ENCODE measurements at places on chromosomes 6 and 20. TPM values are rescaled to one million over a fixed set of nuclear protein-coding genes. Genes with fewer than 3 reads are reported as not detected.

HLA-E gene
- polyA plus RNA-seq: 168 TPM

FKBP1C gene
- polyA plus RNA-seq: 0.58 TPM

DNA sequence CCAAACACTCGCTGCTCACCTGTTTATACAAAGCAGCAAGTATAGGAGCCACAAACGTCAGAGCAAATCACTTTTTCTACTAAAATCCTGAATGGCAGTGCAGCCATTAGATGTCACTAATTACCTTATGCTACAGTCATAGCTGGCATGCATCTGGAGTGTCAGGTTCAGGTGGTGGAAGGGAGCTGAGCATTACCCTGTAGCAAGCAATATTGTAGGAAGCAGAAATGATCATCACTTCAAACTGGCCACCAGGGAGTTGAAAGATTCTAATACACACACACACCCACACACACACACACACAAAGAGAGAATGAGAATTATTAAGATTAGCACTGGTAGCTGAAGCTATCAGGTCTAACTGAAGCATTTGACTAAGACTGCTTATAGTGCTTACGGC lies 75.8 kb downstream of the EFHC1 start:
- H3K4me3 ChIP-seq: no peak overlapping the region
- no peak overlapping the region for H3K27ac ChIP-seq
- no peaks in the 10 kb centered on the region for H3K27me3 ChIP-seq
- H3K4me1 ChIP-seq: peaks cover 23% of the 10 kb centered on the region
- no peaks in the 10 kb centered on the region for H3K36me3 ChIP-seq

- no peak overlapping the region for H3K4me3 ChIP-seq
- H3K27me3 ChIP-seq: no peaks in the 10 kb centered on the region
- H3K27ac ChIP-seq: no peak overlapping the region
- no peak for DNase-seq
- H3K36me3 ChIP-seq: no peaks in the 10 kb centered on the region
Measured at GRCh38 chr20:19254956-19255355, 42.5 kb downstream of the SLC24A3 start.

DNA sequence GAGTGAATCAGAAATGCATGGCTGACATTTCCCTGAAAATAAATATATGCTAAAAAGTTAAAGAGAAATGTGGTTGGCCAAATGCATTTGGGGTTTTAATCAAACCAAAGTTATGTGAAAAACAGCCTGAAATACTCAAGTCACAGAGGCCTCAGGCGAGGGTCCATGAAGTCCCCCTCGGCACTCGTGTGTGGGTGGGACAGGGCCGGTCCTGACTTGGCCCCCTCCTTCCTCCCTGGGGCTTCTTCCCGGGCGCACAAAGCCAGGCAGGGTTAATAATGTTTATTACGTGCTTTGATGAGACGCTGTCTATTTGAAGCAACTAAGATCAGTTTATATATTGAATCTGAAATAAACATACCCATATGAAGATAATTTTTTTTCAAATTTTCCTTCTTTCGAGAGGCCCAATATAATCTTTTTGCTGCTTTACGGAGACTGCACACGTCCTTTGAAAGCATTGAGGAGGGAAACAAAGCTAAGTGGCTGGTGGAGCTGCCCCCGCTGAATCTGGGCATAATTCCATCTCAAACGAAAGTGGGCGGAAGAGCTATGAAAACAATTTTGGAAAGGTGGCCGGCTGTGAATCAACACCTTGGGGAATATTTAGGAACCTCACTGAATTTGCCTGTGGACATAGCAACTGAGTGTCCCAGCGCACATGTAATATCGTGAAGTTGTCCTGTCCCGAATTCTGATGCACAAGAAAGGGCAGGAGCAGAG lies 55.8 kb upstream of the SMOC2 start:
- no peak overlapping the region for H3K4me3 ChIP-seq
- no peaks in the 10 kb centered on the region for H3K4me1 ChIP-seq
- H3K27ac ChIP-seq: no peak overlapping the region
- H3K27me3 ChIP-seq: no peaks in the 10 kb centered on the region
- DNase-seq: no peak

- no peak overlapping the region for H3K4me3 ChIP-seq
- DNase-seq: no peak
- no peaks in the 10 kb centered on the region for H3K36me3 ChIP-seq
- H3K27me3 ChIP-seq: no peaks in the 10 kb centered on the region
- peak overlapping the region; percentile 62 for H3K27ac ChIP-seq
Measured at GRCh38 chr6:89311530-89311852, 3.6 kb downstream of the GABRR2 start.

- no peak for DNase-seq
- no peaks in the 10 kb centered on the region for H3K36me3 ChIP-seq
- no peak overlapping the region for H3K4me3 ChIP-seq
- H3K27ac ChIP-seq: no peak overlapping the region
Measured at GRCh38 chr6:23535101-23535500, 590.9 kb upstream of the NRSN1 start.

GRCh38 chr6:39958947-39959346 lies 24.7 kb upstream of the MOCS1 start:
- H3K36me3 ChIP-seq: no peaks in the 10 kb centered on the region
- DNase-seq: no peak
- no peak overlapping the region for H3K4me3 ChIP-seq
- no peak overlapping the region for H3K27ac ChIP-seq
- no peaks in the 10 kb centered on the region for H3K4me1 ChIP-seq

DNA sequence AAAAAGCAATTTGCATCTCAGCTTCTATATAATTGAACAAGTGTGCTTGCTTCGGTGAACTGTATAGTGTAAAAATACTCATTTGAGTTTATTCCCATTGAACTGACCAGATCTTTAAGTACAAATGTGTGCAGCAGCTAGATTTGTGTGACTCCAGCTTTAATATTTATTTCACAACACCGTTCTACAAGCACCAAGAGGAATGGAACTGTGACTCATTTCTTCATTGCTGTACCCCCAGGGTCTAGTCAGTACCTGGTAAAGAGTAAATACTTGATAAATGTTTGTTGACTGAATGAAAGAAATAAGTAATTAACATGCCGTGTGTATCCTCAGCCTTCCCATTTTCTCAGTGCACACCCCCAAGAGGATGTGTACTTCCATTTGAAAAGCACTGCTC lies 464.8 kb downstream of the CBLN4 start:
- no peak overlapping the region for H3K27ac ChIP-seq
- no peaks in the 10 kb centered on the region for H3K27me3 ChIP-seq
- no peaks in the 10 kb centered on the region for H3K36me3 ChIP-seq
- H3K4me1 ChIP-seq: no peaks in the 10 kb centered on the region

- no peaks in the 10 kb centered on the region for H3K4me1 ChIP-seq
- no peak overlapping the region for H3K4me3 ChIP-seq
- H3K36me3 ChIP-seq: no peaks in the 10 kb centered on the region
- DNase-seq: no peak
- no peaks in the 10 kb centered on the region for H3K27me3 ChIP-seq
- H3K27ac ChIP-seq: no peak overlapping the region
Measured at GRCh38 chr20:17344790-17345189, 118.0 kb downstream of the PCSK2 start.

DNA sequence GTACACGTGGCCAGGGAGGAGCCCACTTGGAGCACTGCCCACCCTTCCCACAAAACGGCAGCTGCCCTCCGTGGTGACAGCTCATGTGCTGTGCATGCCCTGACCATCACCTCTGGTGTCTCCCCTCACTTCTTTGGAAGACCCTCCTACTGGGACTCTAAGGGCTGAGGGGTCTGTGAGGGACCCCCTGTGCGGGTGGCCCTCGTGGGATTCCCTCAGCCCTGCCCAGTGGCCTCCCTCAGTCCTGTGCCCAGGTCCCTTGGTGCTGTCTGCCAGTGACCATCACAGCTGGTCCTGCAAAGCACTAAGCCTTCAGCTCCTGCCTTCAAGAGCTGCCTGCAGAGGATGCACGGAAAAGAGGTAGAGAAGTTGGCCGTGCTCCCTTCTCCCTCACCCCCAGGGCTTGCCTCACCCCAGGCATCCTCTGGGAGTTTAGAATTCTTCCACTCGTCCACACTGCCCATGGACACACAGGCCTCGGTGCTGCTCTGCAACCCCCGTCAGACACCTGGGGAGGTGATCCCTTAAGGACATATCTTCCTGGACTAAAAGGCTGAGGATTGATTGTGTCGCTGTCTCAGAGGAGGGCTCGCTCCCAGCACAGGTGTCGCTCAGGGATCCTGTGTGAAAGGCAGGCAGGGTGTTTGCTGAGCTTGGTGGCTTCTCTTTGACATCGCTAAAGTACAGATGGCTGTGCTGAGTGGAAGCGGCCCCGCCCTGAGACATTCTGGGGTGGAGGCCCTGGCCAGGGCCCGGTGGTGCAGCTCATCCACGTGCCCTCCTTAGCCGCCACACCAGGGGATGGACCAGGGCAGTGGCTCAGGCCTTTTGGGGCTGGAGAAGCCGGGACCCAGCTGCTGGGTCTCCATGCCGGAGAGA lies 119.5 kb upstream of the FRMD1 start:
- no peak for DNase-seq
- H3K27ac ChIP-seq: no peak overlapping the region
- H3K4me1 ChIP-seq: no peaks in the 10 kb centered on the region
- no peak overlapping the region for H3K4me3 ChIP-seq
- no peaks in the 10 kb centered on the region for H3K36me3 ChIP-seq
- peaks cover 4% of the 10 kb centered on the region for H3K27me3 ChIP-seq

- no peak overlapping the region for H3K4me3 ChIP-seq
Measured at GRCh38 chr6:3665608-3666007, 85.9 kb downstream of the PXDC1 start.

DNA sequence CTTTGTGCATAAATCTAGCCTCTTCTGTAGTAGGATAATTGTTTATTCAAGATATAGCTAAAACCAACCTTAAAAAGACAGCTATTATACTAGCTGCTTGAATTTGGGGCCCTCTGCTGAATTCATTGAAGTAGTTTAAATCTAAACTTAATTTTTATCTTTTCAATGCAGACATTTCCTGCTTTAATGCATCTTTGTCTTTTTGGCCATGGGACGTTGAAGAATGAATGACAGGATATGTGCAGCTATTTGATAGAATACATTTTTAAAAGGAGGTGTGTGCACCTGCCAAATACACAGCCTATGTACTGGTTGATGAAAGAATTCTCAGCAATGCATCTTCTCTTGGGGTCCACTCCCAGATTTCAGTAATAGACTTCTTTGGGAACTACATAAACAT lies 524.9 kb downstream of the PHF3 start:
- no peak overlapping the region for H3K4me3 ChIP-seq
- H3K4me1 ChIP-seq: no peaks in the 10 kb centered on the region
- H3K27me3 ChIP-seq: no peaks in the 10 kb centered on the region
- no peak overlapping the region for H3K27ac ChIP-seq
- no peak for DNase-seq

Data from psoas muscle (tissue), 8 donors.